ENCODE measurements at places on chromosomes 11 and 22.

DNA sequence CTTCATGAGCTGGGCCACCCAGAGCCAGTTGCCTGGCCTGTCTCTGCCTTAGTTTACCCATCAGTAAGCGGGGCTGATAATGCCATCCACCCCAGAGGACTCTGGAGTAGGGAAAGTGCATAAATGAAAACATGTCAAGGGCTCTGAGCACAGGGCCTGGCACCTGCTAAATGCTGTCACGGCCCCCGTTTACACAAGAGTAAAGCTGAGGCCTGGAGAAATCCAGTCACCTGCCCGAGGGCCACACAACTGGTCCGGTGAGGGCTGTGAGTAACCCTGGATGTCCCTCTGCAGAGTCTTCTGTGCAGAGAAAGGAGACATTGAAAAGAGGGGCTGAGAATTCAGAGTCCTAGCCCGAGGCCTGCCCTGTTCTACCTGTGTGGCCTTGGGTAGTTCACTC lies 110.6 kb upstream of the ANO1 start:
- no peak for DNase-seq

GRCh38 chr11:24515632-24516031 lies 18.8 kb downstream of the LUZP2 start:
- DNase-seq = no peak

GRCh38 chr11:27209562-27210005 lies 153.4 kb downstream of the CCDC34 start:
- peak; percentile 79 for DNase-seq

GRCh38 chr11:61707574-61707973 lies 27.4 kb downstream of the DAGLA start:
- no peak for DNase-seq

DNA sequence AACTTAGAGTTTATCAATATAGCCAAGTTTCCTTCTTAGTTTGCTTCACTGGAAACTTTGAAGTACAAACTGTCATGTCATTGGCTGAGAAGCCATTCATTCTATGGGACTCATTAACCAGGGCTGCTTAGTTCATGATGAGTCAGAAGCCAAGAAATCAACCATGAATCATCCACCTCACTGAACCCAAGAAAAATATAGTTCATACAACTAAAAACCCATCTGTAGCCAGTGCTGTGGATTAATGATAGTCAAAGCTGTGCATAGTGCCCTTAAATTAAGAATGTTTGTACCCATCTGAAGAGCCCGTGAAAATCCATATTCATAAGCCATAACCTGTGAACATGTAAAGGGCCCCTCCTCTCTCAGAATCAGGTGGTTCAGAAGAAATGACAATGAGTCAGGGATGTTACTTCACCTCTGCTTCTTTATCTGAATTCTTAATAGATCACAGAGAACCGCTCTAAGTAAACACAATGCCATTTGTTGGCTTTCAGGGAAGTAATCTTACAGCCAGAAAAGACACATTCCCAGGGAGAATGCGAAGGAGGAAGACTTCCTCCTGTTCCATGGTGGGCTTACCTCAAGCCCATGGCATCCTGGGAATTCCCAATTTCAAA lies 25.4 kb downstream of the MMP20 start:
- peak; percentile 75 for DNase-seq

- peak; percentile 97 for DNase-seq
Observed at GRCh38 chr11:72012897-72013721, 14.4 kb downstream of the IL18BP start.

GRCh38 chr11:46369458-46370152 lies 11.9 kb upstream of the MDK start:
- peak; percentile 87 for DNase-seq

DNA sequence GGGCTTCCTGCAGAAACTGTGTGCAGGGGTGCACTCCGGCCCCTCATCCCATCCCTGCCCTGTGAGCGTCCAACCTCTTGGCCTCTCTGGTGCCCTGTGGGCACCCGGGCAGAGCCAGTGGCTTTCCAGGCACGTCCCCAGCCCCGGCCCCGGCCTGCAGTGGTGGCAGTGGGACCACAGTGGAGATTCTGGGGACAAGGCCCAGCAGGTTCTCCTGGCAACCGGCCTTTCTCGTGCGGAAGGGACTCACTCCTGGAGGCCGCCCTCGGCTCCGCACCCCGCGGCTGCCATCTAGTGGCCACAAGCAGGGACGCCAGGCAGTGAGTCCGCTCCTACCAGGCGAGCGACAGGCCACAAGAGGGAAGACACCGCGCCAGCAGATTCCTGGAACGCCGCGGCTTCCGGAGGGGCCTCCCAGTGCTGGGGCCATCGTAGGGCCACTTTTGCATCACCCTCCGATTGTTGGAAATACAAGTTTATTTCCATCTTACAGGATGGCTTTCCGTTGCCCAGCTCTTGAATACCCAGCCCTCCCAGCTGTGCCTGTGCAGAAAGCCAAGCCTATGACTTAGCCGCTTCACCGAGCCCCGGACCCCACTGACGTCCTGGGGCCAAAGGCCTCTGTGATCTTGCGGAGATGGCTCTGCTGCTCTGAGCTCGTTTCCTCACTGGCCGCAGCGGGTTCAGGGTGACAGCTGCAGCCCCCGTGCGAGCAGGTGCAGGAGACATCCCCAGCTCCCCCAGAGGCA lies 357.3 kb downstream of the CTTN start:
- peak; percentile 97 for DNase-seq

- no peak for DNase-seq
Observed at GRCh38 chr11:33083918-33084317, 44.5 kb downstream of the TCP11L1 start.

DNA sequence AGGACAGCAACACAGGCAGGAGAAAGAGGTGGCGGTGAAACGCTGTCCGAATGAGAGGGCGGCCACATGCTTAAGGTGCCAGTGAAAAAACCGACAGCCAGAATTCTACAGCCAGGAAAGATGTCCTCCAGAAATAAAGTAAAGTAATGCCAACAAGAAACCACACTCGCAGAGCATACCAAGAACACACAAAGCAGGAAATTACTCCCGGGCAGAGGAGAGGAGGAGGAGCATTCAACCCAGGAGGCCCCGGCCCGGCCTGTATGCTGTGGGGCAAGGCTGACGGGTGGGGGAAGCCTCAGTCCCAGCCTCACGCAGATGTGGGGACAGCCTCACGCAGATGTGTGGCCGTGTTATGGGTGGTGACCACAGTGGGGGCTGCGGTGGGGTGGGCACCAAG lies 28.0 kb downstream of the CHID1 start:
- no peak for DNase-seq

- DNase-seq = no peak
Observed at GRCh38 chr22:32874976-32875375, 73.5 kb downstream of the TIMP3 start.

DNA sequence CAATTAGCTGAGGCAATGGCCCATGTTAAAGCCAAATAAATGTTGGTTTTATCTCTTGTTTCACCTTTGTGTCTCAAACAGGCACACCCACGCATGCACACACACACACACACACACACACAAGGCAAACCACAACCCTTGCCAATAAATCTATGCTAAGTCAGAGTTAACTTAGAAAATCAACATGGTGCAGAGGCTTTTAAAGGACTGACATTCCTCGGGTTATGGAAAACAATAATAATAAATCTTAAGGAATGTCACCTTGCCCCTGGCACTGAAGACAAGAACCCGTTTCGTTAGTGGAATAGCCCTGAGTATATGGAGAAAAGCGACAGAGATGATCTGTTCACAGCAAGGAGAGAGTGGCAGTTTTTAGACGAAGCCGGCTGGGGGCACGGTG lies 326.3 kb downstream of the NTM start:
- DNase-seq = no peak

DNA sequence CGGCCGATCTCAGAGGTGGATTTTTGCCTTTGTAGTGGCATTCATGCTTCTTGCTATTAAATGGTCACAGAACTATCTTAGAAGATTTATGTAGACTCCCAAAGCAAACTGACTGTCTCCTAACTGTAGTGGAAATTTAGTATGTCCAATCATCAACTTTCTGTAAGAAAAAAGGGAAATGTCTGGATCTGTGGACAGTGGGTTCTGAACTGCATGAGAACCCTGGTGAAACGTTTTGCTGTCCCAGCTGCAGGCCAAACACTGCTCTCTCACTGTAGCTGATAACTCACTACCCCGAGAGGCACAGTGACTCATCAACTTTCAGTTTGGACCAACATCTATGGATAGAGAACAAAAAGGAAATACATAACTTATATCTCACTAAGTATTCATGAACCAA lies 387.1 kb downstream of the SOX6 start:
- peak; percentile 66 for DNase-seq

GRCh38 chr11:104238916-104239315 lies 75.0 kb upstream of the PDGFD start:
- DNase-seq = no peak

DNA sequence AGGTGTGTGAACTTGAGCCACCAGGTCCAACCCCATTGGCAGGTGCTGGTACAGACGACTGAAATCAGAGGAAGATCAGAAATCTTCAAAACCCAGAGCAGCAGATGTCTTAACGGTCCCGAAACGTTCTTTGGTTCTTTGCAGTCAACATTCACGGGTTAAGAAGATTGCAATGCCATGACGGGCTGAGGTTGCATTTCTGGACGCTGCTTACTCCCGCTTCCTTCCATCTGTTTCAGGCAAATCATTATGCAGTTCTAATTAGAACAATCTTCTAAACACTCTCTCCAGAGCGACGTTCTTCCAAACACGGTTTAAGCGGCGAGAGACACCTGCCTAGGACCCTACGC lies 492 bp upstream of the LUZP2 start:
- peak; percentile 7 for DNase-seq

DNA sequence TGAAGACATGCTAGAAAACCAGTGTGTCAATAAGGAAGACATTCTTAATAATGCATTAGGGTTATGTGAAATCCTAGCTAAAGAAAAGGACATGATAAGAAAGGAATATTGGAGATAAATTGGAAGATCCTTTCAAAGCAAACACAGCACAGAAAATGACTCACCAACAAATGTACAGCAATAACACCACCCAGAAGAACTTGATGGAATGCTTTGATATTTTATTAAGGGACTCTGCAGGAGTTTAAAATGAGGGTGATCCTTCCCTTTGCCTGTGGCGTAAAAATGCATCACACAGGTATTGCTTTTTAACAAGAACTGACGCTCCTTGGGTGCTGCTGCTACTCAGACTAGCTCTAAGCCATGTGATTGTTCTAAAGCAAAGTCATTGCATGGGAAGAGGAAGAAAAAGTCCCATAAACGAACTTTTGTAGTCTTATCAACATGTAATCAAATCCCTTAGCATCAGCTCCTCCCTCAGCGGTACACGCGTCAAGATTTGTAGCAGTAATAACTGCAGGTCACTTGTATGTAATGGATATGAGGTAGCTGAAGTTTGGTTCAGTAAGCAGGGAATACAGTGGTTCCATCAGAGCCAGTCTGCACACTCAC lies 48.4 kb upstream of the EED start:
- no peak for DNase-seq

DNA sequence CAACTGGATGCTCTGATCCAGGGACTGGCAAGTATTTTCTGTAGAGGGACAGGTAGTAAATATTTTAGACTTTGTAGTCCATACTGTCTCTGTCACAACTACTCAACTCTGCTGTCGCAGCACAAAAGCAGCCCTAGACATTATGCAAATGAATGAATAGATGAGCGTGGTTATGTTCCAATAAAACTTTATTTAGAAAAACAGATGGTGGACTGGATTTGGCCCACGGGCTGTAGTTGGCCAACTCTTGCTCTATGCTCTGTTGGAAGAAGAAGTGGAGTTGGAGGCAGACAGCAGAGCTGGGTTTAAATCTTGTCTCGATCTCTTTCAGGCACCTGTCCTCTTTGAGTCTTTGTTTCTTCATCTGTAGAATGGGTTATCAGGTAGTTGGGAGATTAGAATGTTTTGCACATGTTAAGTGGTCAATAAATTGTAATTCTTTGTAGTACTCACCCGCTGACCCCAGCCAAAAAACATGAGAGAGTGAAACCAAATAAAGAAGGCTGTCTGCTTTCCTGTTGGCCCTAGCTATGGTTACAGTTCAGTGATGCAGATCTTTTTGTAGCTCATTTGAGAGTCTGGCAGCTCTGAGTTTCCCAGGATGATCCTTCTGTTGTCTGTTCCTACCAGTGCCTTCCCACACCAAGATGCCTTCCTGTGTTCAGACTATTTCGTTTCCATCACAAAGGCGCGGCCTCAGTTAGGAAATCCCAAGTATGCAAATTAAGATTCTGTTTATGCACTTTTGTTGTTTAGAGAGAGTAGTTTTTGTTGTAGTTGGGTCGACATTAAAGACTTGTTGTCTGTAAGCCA lies 198.1 kb upstream of the SEZ6L start:
- DNase-seq = no peak

DNA sequence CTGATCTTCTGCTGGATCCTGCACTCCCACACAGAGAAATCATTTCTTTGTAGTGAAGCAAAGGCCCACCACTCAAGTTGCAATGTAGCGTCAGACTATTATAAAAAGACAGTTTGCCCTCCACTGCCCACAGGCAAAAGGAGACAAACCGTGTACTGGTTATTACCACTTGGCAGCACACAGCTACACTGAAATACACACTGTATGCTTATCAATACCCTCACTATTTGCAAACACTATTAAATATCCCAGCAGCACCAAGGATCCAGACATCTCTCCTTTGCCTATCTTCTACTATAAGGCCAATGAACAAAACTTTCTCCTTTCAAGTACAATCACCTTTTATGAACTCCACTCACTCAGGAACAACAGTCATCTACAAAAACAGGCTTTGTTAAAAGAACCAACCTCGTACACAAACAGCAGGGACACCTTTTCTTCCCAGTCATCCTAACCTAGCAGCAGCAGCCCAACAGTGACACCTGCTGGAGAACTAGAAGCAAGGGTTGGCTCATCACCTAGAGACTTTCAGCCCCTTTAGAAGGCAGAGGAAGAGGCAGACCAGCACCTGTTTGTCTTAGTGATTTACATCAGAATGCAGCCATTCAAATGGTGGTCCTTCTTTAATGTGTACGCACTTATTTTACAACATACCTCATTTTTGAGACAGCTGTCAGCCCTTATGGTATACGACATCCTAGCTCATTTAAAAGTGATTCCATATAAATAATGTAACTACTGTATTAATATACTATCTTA lies 56.1 kb downstream of the AMBRA1 start:
- peak; percentile 83 for DNase-seq

GRCh38 chr11:119689302-119689701 lies 39.7 kb downstream of the NECTIN1 start:
- DNase-seq = no peak

DNA sequence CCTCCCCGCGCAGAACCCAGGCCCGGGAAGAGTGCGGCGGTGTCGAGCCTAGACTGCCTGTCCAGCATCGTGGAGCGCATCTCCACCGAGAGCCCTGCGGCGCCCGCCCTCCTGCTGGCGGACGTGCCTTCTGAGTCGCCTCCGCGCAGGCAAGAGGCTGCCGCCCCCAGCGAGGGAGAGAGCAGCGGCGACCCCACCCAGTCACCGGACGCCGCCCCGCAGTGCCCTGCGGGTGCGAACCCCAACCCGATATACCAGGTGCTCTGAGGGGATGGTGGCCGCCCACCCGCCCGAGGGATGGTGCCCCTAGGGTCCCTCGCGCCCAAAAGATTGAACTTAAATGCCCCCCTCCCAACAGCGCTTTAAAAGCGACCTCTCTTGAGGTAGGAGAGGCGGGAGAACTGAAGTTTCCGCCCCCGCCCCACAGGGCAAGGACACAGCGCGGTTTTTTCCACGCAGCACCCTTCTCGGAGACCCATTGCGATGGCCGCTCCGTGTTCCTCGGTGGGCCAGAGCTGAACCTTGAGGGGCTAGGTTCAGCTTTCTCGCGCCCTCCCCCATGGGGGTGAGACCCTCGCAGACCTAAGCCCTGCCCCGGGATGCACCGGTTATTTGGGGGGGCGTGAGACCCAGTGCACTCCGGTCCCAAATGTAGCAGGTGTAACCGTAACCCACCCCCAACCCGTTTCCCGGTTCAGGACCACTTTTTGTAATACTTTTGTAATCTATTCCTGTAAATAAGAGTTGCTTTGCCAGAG lies 2.0 kb downstream of the MYOD1 start:
- no peak for DNase-seq
